ENCODE measurements at places on chromosomes 2 and 18. TPM values are rescaled to one million over a fixed set of nuclear protein-coding genes. Genes with fewer than 3 reads are reported as not detected.

The ATP9B gene
- 31.7 TPM for total RNA-seq

The TMEM17 gene
- total RNA-seq: not detected

The SH3RF3 gene
- 0.22 TPM for total RNA-seq

The DPP4 gene
- 272 TPM for total RNA-seq

The TUBA4B gene
- not detected for total RNA-seq

The PTMA gene
- 1,790 TPM for total RNA-seq

The TEX44 gene
- total RNA-seq: not detected

The EMILIN1 gene
- 1.4 TPM for total RNA-seq

Data from T-helper 1 cell treated with Interleukin-12 subunit alpha and Interleukin-12 subunit beta and Interleukin-4 antibody, amounts not matched to agents 30 ng/mL and 1 ng/mL, for 36 hours (primary cell).